ENCODE measurements at places on chromosomes 4 and X.

- no peak for DNase-seq
Measured at GRCh38 chr4:61517144-61517543, 317.0 kb downstream of the ADGRL3 start.

DNA sequence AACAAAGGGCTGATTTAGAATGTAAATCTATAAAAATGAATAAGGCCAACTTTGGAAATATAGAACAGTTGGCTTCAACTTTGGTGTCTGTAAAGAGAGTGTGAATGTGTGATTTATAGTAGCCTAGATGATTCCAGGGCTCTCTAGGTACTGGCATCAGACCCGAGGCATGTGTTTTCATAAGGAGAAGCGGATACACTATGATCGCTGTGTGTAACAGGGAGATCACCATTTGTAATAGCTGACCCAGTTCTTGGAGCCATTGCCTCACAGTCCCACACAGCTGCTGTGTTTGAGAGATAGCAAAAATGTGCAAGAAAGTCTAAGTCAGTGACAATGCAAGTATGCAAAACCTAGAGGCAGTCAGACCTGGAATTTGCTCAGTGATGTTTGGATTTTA, 135.1 kb downstream of the REPS2 start:
- DNase-seq = no peak

- no peak for DNase-seq
Measured at GRCh38 chrX:65781845-65782244, 114.4 kb downstream of the MSN start.

- no peak for DNase-seq
Measured at GRCh38 chr4:67558493-67558892, at the start of gene STAP1. TSS of gene STAP1 (plus strand) at chr4:67558727. CDS start at chr4:67558810, 83 bp downstream.

GRCh38 chr4:176229645-176230044, 34.3 kb upstream of the SPATA4 start:
- no peak for DNase-seq

DNA sequence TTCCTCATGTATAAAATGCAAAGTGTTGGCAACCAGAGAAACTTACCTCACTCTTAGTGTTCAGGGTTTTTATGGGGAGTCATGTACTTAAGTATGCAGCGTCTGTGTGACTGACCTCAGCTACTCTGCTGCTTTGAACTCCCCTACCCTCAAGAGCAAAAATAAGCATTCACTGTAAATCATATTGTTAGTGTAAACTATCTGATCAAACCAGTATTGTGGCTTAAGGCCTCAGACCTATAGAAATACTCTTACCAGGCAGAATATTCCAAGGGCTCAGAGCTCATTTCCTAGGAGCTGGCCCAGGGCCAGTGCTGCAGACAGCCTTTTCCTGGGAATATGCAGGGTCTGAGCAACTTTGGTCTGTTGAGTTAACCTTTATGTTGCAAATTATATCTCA, 453.1 kb downstream of the CCSER1 start:
- no peak for DNase-seq

DNA sequence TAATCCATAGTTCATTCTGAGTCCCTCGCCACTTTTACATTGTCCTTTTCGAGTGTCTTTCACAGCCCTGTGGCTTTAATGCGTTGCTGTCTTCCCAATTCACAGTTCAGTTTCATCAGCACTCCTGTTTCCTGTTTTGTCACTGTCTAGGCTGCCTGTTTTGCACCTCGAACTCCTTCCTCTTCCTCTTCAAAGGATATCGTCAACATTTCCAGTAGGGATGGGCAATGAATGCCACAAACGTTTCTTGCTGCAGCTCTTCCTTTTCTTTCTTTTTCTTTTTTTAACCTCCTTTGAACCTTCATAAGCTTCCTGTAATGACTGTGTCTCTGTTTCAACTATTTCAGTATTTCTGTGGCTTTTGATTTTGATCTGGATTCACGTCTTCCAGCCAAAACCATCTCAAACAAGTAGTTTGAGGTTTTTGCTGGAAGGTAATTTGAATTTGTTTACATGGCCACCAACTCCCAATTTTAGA, 105.4 kb downstream of the ANXA3 start:
- no peak for DNase-seq

GRCh38 chr4:92163348-92163747, 140.4 kb upstream of the GRID2 start:
- no peak for DNase-seq

DNA sequence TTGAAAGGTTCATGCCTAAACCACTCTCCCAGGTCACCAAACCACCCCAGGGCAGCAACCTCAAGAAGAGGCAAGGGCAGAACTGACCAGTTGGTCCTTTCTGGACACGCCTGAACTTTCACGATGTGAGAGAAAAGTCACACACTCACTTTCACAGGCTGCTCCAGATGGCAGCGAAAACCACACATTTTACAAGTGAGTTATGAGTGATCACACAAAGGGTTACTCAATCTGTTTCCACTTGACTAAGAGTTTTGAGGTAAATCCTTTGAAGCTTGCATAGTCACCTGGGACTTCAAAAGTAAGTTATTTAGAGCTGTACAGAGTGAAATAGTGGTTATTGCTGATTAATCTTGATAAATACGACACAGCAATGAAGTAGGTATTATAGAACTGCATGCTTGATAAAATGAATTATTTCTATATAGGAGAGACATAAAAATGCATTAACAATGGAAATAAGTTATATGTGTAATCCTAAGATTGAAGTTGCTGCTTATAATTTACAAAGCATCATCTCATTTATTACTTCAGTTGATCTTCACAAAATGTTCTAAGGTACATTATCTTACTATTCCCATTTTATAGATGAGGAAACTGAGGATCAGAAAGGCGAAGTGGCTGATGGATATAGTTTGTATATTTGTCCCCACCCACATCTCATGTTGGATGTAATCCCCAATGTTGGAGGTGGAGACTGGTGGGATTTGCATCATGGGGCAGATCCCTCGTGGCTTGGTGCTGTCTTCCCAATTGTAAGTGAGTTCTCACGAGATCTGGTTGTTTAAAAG, 103.0 kb upstream of the KLF3 start:
- DNase-seq = no peak

DNA sequence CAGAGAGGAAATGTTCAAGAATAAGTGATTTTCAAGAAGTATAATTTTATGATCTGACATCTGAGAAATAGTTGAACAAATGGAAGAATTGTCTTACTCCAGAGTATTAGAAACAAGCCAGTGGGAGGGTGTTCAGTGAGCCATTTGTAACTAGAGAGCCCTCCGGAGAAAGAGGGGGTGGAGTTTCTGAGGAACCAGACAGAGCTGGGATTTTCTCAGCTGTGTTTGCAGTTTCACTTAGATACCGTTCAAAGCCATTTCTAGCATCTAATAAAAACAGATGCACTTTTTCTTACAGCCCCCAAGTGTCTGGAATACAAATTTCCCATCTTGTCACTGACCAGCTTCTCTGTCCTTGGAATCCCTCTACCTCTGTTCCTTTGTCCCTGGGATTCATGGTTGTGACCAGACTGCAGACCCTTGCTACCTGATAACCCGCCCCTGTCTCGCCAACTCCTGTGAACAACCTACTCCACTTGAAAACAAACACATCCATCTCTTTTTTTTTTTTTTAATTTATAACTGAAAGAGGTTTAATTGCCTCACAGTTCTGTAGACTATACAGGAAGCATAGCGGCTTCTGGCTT, 132.8 kb upstream of the KLF3 start:
- no peak for DNase-seq

- DNase-seq = no peak
Measured at GRCh38 chrX:28273736-28274135, 292.5 kb upstream of the DCAF8L1 start.

GRCh38 chrX:150857453-150857852, 41.0 kb downstream of the CD99L2 start:
- DNase-seq = no peak

DNA sequence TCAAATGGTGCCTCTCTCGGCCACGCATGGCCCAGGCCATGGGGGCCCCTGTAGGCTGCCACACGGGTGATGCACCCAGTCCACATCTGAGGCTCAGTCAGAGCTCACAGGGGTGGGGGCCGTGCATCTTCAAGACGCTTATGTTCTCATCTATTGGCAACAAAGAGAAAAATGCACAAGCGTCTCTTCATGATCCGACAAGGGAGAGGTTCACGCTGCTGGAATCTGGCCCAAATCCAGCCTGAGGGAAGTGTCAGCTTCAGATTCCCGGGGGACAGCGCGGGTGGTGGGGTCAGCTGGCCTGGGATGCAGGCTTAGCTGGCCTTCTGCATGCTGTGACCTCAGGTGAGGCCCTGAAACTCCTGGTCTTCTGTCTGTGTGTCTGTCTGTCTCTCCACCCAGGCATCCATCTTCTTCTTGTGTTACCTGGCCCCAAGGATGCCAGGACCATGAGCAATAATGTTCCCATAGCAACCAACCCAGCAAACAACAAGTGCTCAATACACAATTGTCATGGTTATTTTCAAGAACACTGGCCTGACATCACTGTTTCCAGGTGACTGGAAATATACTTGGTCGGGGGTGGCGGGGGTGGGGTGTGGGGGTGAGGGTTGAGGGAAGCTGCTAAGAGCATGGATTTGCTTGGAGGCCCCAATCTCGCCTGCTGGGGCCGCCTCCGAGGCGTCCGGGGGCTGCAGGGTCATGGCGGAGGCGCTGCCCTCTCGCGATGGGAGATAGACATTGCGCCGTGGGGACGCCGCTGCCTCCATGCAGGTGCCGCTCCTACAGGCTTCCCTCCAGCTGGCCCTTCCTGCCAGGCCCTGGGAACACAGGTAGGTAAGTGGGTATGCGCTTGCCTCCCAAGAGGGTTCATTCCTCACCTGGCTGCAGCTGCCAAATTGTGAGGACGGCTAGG, 48.3 kb downstream of the ABLIM2 start:
- no peak for DNase-seq

DNA sequence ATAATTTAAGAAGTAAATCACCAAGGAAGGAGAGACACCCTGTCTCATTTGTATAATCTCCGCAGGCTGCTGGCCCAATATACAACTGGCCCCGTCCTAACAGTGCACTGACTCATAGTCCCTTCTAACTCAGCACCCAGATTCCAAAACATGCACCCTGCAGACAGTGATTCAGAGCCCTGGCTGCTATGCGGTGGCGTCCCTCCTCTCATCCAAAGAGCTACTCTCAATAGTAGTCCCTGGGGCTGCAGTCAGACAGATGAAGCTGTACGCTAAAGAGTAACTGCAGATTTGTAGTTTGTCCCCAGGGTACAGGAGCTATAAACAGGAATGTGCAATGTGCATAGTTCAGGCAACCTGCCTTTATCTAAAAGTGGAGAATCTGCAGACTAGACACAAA, 23.0 kb downstream of the GABRA3 start:
- DNase-seq = no peak

- DNase-seq = no peak
Measured at GRCh38 chr4:109574931-109575804, 15.1 kb downstream of the MCUB start.

DNA sequence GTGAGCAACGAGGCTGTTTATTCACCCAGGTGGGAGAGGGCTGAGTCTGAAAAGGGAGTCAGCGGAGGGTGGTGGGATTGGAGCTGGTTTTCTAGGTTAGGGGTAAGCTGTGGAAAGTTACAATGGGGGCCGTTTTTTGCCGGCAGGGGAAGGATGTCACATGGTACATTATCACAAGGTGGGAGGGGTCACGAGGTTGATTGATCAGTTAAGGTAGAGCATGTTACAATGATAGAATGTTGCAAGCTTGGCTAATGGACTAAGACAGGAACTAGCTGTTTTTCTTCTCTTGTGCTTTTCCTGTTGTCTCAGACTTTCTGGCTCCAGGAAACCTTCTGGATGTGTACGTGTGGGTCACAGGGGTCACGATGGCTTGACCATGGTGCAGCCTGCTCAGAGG, 536.3 kb upstream of the HTR2C start:
- DNase-seq = no peak

DNA sequence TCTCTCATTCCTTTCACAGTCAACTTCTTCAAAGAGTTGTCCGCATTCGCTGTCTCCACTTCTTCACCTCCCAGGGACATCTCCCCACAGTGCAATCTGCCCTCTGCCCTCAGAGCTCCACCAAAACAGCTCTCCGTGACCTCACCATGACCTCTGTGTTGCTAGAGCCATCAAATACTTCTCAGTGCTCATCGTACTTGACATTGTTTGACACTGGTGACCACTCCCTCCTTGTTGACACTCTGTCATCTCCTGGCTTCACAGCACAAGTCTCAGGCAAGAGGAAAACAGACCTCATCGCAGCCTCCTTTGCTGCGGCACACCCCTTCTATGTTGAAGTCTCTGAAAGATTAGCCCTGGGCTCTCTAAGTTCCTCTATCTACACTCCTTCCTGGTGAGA, 90.5 kb upstream of the CCDC160 start:
- no peak for DNase-seq

DNA sequence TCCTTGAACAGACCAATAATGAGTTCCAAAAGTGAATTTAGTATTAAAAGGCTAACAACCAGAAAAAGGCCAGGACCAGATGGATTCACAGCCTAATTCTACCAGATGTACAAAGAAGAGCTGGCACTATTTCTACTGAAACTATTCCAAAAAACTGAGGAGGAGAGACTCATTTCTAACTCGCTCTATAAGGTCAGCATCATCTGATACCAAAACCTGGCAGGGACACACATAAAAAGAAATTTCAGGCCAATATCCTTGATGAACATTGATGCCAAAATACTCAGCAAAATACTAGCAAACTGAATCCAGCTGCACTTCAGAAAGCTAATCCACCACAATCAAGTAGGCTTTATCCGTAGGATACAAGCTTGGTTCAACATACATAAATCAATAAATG, 35.8 kb upstream of the USP46 start:
- no peak for DNase-seq

GRCh38 chr4:112604589-112604988, 32.1 kb downstream of the ZGRF1 start:
- no peak for DNase-seq

DNA sequence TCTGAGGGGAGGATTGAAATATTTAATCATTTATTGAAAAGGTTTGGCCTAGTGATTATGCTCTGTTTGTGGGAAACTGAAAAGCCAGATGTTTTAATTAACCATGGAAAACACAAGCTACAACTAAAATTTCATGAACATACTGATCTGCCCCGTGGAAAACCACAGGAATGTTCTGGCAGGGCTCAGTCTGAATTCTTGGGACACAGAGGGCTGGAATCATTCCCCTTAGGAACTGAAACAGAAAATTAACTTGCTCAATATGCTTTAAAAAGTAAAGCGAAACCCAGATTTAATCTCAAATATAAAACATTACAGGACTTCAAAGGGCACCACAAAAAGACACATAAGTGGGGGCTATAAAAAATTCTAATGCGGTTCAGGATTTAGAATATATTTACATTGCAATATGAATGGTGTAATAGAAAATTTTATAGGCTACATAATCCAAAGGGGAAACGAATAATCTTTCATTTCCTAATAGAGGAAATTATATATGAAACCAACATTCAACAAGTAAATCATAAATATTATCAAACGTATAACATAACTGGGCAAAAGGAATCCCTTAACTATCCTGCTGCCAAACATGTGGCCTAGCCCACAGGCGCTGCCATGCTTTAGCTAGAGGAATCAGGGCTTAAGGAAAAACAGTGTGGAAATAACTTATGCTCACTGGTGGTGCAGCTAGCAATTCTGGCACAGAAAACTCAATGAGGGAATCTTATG, 70.9 kb downstream of the APBB2 start:
- DNase-seq = no peak

DNA sequence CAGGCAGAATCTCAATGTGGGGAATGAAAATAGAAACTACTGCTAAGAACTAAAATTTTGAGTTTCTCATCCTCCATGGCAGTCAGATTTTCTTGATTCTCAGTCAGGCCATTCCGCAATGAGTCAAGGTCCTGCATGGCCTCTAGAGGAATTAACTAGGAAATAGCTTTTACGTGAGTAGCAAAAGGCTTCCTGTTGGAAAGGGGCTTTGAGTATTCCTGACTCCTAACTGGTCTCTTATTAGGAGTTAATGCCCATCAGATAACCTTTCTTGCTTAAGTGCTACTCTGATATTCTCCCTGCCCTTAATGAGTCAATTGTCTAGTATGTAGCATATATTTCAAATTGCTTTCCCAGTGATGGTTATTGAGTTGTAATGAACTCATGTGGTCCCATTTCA, 65.7 kb upstream of the ARHGAP24 start:
- no peak for DNase-seq
